ENCODE measurements at places on chromosomes 5 and 9. TPM values are rescaled to one million over a fixed set of nuclear protein-coding genes. Genes with fewer than 3 reads are reported as not detected.

DNA sequence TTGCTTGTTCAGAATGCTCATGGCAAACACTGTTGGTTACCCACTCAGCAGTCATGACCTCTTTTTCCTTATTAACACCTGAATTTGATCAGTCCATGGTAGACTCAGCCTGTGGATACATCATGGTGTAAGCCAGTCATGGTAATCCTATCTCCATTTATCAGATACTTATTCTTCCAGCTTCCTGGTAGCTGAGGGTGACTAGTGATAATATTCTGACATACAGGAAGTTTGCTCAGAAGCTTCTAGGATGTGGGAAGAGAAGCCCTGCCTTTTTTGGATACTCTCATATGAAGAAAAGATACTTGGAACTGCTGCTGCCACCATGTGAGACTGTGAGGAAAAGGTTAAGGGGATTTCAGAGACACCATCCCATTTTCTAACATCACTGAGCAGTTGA, 7.3 kb downstream of the GDA start:
- H3K27me3 ChIP-seq: no peaks in the 10 kb centered on the region
- H3K4me1 ChIP-seq: no peaks in the 10 kb centered on the region
- no peak for DNase-seq
- no peak overlapping the region for H3K27ac ChIP-seq

Gene RPL35
- 1,297 TPM for total RNA-seq

DNA sequence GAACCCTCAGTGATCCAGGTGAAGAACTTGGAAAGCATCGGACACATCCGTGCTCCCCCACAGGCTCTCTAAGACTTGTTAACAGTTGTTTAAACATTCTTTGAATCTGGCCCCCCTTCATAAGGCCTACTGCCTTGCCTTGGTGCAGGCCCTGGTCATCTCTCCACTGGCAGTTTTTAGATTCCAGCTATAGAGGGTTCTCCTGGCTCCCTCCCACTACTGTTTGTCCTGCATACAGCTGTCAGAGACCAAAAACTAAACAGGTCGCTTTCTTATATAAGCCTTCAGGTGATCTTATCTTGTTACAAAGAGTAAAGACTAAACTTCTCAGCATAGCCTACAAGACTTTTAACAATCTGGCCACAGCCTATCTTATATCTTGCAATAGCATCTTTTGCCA, 32.3 kb downstream of the NRG2 start:
- no peaks in the 10 kb centered on the region for H3K36me3 ChIP-seq
- peaks cover 16% of the 10 kb centered on the region for H3K27me3 ChIP-seq
- H3K4me1 ChIP-seq: no peaks in the 10 kb centered on the region
- no peak for DNase-seq
- H3K27ac ChIP-seq: no peak overlapping the region

DNA sequence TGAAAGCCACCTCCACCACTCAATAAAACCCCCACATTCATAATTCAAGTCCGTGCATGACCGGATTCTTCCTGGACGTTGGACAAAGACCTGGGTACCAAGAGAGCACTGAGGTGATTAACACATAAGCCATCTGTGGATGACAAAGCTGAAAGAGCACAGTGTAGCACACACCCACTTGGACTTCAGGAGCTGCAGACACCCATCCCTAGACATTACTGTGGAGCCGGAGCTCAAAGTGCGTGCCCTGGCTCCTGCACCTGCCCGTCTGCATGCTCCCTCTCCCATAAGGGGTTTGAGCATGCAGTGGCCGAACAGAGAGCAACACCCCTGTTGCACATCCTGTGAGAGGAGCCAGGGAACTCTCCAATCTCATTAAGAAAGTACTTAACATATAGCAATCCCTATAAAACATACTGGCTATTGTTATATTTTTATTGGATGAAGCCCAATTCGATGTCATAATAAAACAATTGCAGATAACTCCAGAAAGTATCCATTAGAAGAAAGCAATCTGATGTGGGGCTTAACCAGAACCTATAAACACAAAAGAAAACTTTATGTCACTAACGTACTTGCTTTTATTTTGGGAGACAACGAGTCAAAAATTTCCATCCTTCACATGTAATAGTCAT, 1174.2 kb upstream of the C9orf72 start:
- H3K4me1 ChIP-seq: no peaks in the 10 kb centered on the region
- no peaks in the 10 kb centered on the region for H3K36me3 ChIP-seq
- H3K4me3 ChIP-seq: no peak overlapping the region
- DNase-seq: no peak
- H3K27ac ChIP-seq: no peak overlapping the region

DNA sequence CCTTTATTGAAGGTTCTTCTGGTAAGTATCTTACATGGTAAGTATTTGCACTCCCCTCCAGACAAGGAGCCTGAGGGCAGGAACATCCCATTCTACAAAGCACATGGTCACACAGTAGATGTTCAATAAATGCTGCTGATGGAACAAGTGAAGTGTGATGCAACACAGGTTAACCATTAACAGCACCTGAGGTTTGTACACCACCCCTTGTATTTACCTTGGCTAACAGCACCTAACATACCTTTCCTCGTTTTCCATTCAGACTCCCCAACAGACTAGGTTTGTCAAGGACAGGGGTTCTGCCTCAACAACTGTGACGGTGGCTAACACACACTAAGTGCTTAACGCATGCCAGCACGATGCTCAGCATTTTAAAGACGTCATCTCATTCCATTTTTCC, 213.6 kb downstream of the MAPKAP1 start:
- no peaks in the 10 kb centered on the region for H3K27me3 ChIP-seq
- no peaks in the 10 kb centered on the region for H3K36me3 ChIP-seq
- H3K27ac ChIP-seq: no peak overlapping the region
- H3K4me1 ChIP-seq: no peaks in the 10 kb centered on the region
- no peak overlapping the region for H3K4me3 ChIP-seq
- DNase-seq: no peak

- H3K4me1 ChIP-seq: peaks cover 7% of the 10 kb centered on the region
- H3K4me3 ChIP-seq: no peak overlapping the region
- no peaks in the 10 kb centered on the region for H3K36me3 ChIP-seq
- H3K27ac ChIP-seq: no peak overlapping the region
These were observed 88.4 kb downstream of the AK8 start for GRCh38 chr9:132789719-132790118.

DNA sequence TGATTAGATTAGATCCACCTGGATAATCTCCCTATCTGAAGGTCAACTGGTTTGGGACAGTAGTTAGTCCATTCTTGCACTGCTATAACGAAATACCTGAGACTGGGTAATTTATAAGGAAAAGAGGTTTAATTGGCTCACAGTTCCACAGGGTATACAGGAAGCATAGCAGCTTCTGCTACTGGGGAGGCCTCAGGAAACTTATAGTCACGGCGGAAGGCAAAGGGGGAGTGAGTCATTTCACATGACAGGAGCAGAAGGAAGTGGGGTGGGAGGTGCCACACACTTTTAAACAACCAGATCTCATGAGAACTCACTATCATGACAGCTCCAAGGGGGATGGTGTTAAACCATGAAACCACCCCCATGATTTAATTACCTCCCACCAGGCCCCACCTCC, 9.9 kb downstream of the C9orf40 start:
- peaks cover 23% of the 10 kb centered on the region for H3K4me1 ChIP-seq
- peak overlapping the region; percentile 23 for H3K27ac ChIP-seq
- DNase-seq: peak; percentile 49
- H3K27me3 ChIP-seq: peaks cover 8% of the 10 kb centered on the region
- no peak overlapping the region for H3K4me3 ChIP-seq

- H3K27ac ChIP-seq: no peak overlapping the region
- no peaks in the 10 kb centered on the region for H3K27me3 ChIP-seq
- no peak for DNase-seq
- no peaks in the 10 kb centered on the region for H3K36me3 ChIP-seq
These were observed 253.9 kb upstream of the RGMB start for GRCh38 chr5:98519571-98519970.

DNA sequence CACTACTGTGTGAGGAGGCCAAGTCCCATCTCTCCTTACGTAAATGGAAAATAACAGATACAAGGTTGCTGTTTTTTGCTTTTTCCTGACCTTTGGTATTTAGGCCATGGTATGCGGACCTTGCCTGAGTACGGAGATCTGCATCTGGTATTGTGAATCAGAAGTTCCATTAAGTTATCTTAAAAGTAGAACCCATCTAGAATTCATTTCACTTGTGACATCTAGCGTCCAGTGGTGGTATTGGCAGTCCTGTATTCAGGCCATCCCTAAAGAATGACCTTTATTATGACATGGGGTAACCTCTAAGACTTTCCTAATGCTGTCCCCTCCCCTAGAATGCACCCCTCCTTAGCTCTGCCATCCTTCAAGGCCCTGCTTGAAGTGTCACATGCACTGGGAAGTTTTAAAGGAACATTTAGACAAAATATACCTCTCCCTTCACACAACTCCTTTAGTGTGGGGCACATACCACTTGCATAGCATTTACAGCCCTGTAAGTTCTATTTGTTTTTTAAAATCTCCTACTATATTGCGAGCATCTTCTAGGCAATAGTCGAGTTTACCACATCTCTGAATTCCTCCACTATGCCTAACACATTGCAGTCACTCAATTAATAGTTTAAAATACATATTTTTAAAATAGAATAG, 1.9 kb upstream of the SPDL1 start:
- H3K4me3 ChIP-seq: no peak overlapping the region
- peaks cover 11% of the 10 kb centered on the region for H3K36me3 ChIP-seq
- peaks cover 14% of the 10 kb centered on the region for H3K27me3 ChIP-seq
- DNase-seq: peak; percentile 67
- H3K4me1 ChIP-seq: peaks cover 37% of the 10 kb centered on the region

DNA sequence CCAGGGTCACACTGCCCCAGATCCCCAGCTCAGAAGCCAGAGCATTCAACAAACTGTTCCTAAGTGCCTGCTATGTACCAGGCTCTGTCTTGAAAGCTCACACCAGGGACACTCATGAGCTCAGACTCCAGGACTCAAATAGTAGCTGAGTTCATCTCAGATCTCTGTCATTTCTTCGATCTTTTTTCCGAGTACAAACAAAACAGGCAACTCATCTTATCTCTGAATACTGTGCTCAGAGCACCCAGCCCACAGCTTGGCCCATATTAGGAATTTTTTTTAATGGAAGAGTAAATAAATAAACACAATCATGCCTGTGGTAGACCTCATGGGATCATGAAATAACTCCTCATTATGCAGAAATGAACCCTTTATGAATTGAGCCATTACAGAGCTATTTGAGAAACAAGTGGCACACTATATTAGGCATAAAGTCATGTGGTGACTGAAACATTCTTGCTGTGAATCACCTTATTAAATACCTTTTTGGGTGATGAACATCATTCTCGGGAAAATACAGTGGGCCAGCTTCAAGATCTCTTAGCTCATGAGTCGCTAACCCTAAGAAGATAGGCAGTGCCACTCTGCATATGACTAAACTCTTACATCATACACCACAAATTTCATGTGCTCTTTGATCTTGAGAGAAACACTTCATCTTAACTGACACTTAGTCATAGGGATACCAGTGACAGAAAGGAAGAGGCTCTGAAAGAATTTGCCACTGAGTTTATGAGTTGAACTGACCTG, 9.9 kb downstream of the SH3RF2 start:
- H3K27me3 ChIP-seq: peaks cover 41% of the 10 kb centered on the region
- no peaks in the 10 kb centered on the region for H3K36me3 ChIP-seq
- peak; percentile 20 for DNase-seq
- peak overlapping the region; percentile 17 for H3K27ac ChIP-seq
- H3K4me3 ChIP-seq: no peak overlapping the region
- H3K4me1 ChIP-seq: peaks cover 42% of the 10 kb centered on the region

Gene DOCK2
- total RNA-seq: 270 TPM

- no peak for DNase-seq
- H3K4me1 ChIP-seq: no peaks in the 10 kb centered on the region
- no peak overlapping the region for H3K27ac ChIP-seq
- H3K4me3 ChIP-seq: no peak overlapping the region
These were observed 202.7 kb downstream of the SPATA31D1 start for GRCh38 chr9:82191082-82191770.

Gene OR2V2
- total RNA-seq: not detected

GRCh38 chr9:124770359-124771020, 621 bp downstream of the NR6A1 start:
- H3K4me1 ChIP-seq: peaks cover 40% of the 10 kb centered on the region
- H3K4me3 ChIP-seq: peak overlapping the region; percentile 73
- no peaks in the 10 kb centered on the region for H3K36me3 ChIP-seq
- no peak for DNase-seq

Gene MARCHF3
- 0.68 TPM for total RNA-seq

Gene MSMP
- 0.48 TPM for total RNA-seq

DNA sequence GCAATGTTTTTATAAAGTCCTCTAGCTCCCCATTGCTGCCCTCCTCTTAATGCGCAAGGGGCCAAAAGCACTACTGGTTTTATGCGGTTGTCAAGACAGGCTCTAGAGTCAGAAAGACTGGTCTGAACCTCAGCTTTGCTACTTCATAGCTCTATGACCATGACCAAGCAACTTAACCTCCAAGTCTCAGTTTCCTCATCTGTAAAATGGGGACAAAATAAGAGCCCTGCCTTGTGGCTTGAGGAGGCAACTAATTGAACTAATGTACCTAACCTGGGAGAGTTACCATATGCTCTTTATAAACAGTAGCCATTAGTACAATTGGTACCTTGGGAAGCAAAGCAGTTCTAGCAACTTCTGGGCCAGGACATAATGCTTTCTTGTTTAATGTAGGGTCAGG, 36.5 kb downstream of the ANXA6 start:
- H3K27me3 ChIP-seq: no peaks in the 10 kb centered on the region
- peaks cover 10% of the 10 kb centered on the region for H3K4me1 ChIP-seq
- no peak overlapping the region for H3K4me3 ChIP-seq
- H3K36me3 ChIP-seq: peaks cover 91% of the 10 kb centered on the region
- no peak for DNase-seq
- H3K27ac ChIP-seq: no peak overlapping the region

Gene CHMP5
- total RNA-seq: 149 TPM

- no peaks in the 10 kb centered on the region for H3K4me1 ChIP-seq
- DNase-seq: no peak
- no peaks in the 10 kb centered on the region for H3K36me3 ChIP-seq
- no peak overlapping the region for H3K4me3 ChIP-seq
These were observed 158.9 kb upstream of the EGFLAM start for GRCh38 chr5:38099205-38100168.

DNA sequence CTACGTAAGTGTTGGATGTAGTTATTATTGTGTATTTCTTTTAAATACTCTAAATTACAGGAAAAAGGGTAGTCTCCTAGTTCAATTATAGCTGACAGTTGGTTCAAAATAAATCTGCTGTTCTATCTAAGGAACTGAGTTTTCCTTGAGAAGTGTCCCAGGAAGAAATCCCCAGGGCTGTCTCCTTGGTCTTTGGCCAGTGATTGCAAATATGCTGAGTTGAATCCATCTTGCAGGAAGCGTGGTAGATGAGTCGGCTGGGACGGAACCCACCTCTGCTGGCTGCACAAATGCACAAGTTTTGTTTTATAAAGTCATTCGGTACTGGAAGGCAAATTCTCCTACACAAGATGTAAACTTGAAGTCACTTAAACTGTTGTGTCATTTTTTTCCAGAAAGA, 30.2 kb upstream of the HOMER1 start:
- H3K27ac ChIP-seq: no peak overlapping the region
- H3K27me3 ChIP-seq: peaks cover 2% of the 10 kb centered on the region
- no peaks in the 10 kb centered on the region for H3K4me1 ChIP-seq

Gene UBE2QL1
- 0.10 TPM for total RNA-seq
